Colonic mucosa (tissue), 4 donors: ENCODE measurements at places on chromosomes 5 and 9.

DNA sequence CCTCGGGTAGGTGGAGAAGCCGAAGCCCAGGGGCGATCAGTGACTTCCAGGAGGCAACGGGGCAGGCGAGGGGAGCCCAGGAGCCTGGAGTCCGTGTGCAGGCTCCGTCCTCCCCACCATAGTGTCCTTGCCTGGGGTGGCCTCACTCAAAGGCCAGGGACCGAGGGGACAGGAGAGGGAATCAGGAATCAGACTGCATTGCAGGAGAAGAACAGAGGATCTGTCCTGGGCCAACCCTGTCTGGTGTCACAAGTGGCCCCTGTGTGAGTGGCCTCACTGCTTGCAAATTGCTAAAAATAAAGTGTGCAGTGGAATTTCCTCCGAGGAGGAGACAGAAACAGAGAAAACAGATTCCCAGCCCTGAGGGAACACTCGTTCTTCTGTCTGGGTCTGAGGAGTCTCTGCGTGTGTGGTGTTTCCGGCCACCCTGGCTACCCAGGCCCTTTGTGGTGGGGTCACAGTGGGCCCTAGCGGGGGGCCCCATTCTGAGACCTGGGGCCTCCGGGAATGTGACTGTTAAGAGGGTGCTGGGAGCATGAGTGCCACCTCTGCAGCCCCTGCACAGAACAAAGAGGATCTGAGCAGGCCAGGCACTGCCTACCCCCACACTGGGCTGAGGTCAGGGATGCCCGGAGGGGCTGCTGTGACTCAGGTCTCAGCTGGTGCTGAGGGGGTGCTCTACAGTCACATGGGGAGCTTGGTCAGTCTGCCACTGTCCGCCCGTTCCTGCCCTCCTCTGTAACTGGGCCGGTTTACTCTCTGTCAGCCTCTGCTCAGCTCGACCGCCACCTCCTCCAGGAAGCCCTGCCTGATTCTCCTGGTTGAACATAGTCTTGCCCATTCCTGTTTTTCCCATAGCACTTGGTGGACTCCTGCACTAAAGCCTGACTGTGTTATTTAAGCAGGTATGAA, 7.4 kb downstream of the TRAF1 start:
- H3K27ac ChIP-seq = no peak overlapping the region
- no peaks in the 10 kb centered on the region for H3K27me3 ChIP-seq
- H3K36me3 ChIP-seq = no peaks in the 10 kb centered on the region
- no peak for DNase-seq
- H3K4me1 ChIP-seq = no peaks in the 10 kb centered on the region

GRCh38 chr5:112647428-112647827, 90.3 kb upstream of the APC start:
- no peaks in the 10 kb centered on the region for H3K4me1 ChIP-seq
- no peak overlapping the region for H3K4me3 ChIP-seq
- no peaks in the 10 kb centered on the region for H3K27me3 ChIP-seq
- H3K36me3 ChIP-seq = no peaks in the 10 kb centered on the region

DNA sequence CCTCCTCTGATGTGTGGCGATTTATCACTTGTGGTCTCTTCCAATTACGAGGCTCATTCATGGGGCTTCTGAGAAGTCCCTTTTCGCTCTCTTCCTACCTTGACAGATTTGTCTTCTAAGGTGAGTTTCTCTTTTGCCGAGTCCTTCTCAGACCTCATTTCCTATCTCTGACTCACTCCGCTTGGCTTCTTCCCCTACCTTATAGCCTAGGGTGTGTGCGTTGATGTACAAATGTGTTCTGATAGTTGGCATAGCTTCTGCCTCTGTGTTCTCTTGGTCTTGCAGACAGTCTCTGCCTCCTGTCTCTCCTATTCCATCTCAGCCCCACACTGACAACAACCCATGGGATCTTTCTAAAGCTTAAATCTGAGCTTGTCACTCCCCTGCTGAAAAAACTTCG, 56.9 kb upstream of the SHB start:
- H3K36me3 ChIP-seq = no peaks in the 10 kb centered on the region
- H3K4me3 ChIP-seq = no peak overlapping the region
- no peaks in the 10 kb centered on the region for H3K27me3 ChIP-seq
- H3K27ac ChIP-seq = no peak overlapping the region
- H3K4me1 ChIP-seq = no peaks in the 10 kb centered on the region
- DNase-seq = no peak

- no peak overlapping the region for H3K27ac ChIP-seq
- no peaks in the 10 kb centered on the region for H3K27me3 ChIP-seq
- no peak overlapping the region for H3K4me3 ChIP-seq
- peak; percentile 67 for DNase-seq
Measured at GRCh38 chr5:138035605-138036537, 3.0 kb upstream of the FAM13B start.
